Small intestine (tissue), 16 donors: ENCODE measurements at places on chromosomes 1 and 21. TPM values are rescaled to one million over a fixed set of nuclear protein-coding genes. Genes with fewer than 3 reads are reported as not detected.

The RNF186 gene
- polyA plus RNA-seq = 47.0 TPM

The OR10T2 gene
- polyA plus RNA-seq = not detected

DNA sequence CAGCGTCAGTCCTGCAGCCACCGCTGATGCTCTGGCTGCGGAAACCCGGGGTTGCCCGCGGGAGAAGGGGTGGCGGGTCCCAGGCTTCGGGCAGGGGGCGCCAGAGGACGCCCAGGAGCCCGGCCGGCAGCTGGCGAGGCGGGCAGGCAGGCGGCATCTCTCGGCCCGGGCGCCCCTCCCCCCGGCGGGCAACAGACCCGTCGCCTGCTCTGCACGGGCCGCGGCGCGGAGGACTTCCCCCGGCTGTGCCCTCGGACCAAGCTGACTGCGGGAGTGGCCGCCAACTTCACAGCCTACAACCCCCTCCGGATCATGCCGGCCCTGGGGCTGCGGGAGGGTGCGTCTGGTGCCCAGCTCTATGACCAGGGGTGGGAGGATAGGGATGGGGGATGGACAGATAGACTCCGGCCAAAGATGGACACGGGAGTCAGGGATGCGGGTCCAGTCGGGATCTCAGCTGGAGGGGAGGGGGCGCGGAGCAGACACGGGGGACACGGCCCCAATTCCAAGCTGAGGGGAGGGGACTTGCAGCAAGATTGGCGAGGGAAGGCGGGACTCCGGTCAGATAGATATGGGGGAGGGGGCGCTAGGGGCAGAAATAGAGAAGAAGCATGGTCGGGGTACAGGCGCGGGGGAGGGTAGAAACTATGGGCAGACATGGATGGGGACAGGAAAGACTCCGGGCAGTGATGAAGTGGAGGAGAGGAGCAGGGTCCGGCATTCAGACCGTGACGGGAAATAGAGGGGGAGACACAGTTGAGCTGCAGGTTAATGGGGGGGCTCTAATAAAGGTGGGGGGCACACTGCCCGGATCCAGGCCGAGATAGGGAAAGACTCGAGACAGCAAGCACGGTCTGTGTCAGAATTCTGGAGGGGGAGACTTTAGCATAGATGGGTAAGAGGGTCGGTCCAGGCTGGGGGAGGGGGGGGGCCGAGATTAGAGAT, 1.1 kb downstream of the ADGRB2 start:
- peak; percentile 84 for DNase-seq

DNA sequence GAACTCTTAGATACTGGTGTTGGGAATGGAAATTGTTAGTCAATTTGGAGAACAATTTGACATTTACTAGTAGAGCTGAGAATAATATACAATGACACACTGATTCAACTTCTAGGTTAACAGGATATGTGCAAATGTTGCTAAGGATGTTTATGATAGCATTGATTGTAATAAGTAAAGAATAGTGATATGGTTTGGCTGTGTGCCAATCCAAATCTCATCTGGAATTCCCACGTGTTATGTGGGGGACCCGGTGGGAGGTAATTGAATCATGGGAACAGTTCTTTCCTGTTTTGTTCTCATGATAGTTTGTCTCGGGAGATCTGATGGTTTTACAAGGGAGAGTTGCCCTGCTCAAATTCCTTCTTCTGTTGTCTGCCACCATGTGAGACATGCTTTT, 302.4 kb upstream of the TMPRSS15 start:
- peak; percentile 28 for DNase-seq

DNA sequence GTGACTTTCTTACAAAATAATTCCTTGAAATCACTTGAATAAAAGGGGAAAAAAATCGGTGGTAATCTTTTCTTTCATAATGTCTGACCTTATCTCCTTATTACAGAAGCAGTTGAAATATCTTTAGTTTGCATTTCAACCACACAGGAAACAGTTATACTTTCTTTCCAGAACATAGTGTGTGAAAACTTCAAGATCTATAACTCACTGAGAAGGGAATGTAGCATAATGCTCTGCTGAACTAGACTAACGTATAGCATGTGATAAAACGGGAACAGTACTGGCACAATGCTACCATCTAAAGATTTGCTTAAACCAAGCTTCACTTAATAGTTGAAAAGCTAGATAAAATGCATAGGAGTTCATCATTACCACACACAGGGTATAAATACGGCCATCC, 45.0 kb downstream of the VAV3 start:
- DNase-seq = no peak

The C1orf94 gene
- polyA plus RNA-seq = not detected

The FCRL5 gene
- polyA plus RNA-seq = 0.45 TPM
